Large intestine (tissue), 12 donors: ENCODE measurements at places on chromosomes 11 and 22. TPM values are rescaled to one million over a fixed set of nuclear protein-coding genes. Genes with fewer than 3 reads are reported as not detected.

SCUBE1 gene
- polyA plus RNA-seq: 4.4 TPM

GRCh38 chr11:34351687-34352469 lies 5.9 kb downstream of the ABTB2 start:
- DNase-seq: no peak

DYNC2H1 gene
- 10.2 TPM for polyA plus RNA-seq

GRCh38 chr22:47276450-47276820 lies 514.0 kb downstream of the TBC1D22A start:
- DNase-seq: no peak

DNA sequence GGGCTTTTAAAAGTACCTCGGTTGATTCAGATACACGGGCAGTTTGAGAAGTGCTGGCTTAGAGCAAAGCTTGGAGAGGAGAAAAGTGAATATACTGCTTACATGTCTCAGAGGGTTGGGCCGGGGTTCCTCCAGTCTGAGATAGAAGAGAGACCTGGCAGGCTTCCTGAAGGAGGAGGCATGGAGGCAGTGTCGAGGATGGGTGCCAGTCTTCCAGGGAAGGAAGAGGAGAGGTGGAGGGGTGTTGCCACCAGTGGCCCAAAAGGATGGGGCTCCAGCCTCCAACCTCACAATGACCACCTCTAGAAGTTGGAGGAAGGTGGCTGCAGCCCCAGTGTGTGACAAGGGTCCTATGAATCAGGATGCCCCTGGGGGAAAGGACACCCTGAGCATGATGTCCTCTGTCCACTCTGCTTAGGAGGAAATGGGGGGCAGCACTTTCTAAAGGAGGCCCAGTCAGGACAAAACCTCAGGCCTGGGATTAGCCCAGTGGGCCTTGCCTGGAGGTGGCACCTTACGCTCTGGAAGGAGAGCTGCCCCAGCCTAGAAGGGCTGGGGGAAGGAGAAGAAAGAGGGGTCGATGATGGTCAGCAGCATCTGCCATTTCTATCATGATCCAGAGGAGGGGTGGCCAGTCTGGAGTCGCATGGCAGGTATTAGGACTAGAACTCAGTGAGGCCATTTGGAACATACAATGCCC lies 65.2 kb downstream of the CD82 start:
- peak; percentile 3 for DNase-seq

DNA sequence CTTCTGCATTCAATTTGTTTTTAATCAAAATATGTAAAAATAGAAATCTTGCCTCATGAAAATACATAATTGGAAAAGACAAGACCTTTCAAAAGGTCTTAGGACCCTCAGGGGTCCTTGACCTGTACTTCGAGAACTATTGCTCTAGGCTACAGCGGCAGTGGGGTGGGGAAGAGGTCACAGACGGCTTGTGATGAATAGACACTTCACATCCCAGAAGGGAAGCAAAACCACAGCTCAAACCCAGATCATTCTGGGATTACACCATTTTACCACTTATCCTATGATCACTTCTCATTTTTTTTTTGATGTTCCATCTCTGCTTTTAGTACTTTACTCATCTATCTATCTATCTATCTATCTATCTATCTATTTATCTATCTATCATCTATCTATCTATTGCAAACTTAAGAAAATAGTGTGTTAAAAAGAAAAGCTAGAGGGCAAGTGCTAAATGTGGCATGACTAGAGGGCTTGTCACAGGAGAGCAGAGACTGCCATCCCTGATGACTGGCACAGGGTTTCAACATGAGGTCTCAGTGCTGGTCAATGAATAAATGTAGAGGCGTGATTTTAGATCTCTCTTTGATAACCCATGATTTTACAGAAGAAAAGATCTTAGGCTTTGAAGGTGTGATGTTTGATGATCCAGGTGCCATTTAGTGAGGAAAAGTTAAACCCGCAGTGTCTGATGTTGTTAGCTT lies 37.1 kb downstream of the RNF141 start:
- DNase-seq: no peak
